ENCODE measurements at places on chromosomes 4 and X.

- no peak for DNase-seq
Observed at GRCh38 chr4:7055990-7056325, 11.9 kb downstream of the GRPEL1 start.

- DNase-seq = peak; percentile 75
Observed at GRCh38 chrX:129493643-129494042, 29.6 kb downstream of the SMARCA1 start.

GRCh38 chr4:176788248-176788647 lies 4.5 kb downstream of the VEGFC start:
- DNase-seq = peak; percentile 35

- no peak for DNase-seq
Observed at GRCh38 chr4:25485104-25485503, 108.0 kb downstream of the ANAPC4 start.

- DNase-seq = peak; percentile 86
Observed at GRCh38 chrX:134990801-134991481, at the start of gene SMIM10. Gene SMIM10, plus strand, starts transcription at chrX:134990991. Its CDS starts 105 bp downstream, at chrX:134991096.

DNA sequence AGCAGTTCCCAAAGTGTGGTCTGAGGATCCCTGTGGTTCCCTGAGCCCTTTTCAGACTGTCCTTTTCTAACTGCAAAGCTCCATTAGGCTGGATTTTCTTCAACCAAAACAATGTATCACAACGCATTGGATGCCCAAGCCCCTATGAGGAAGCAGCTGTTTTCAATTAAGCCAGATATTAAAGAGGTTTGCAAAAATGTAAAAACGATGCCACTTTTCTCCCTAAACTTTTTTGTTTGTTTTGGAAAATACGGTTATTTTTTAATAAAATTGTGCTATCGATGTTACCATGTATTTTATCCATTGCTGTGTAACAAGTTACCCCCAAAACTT lies 170.4 kb upstream of the BCOR start:
- peak; percentile 38 for DNase-seq

GRCh38 chr4:57734104-57734670 lies 624.0 kb upstream of the IGFBP7 start:
- DNase-seq = no peak

DNA sequence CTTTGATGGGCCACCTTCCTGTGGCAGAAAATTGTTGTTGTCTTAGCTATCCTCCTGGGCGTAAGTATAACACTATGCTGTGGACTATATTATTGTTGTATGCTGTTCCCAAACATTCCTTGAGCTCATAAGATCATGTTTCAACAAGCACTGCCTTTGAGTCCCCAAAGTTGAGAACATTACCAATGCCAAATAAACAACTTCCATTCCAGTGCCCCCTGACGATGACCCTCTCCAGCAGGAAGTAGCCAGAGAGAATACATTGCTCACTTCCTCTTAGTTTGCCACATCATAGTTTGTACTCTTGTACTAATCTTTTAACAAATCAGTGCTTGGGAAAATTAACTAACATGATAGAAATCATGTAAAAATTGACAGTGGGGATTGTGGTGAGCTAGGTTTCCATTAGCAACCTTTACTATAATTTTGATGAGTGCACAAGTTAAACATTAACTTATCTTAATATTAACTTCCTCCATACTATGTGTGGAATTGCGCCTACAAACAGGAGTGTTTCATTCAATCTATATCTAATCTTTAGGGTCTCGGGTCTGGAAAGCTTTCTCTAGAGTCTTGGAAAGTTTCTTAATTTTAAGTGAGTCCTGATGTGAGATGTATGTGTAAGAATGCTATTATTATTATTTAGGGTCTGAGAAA lies 20.3 kb upstream of the DHX15 start:
- DNase-seq = no peak

- no peak for DNase-seq
Observed at GRCh38 chrX:124393238-124393637, 46.9 kb downstream of the SH2D1A start.

DNA sequence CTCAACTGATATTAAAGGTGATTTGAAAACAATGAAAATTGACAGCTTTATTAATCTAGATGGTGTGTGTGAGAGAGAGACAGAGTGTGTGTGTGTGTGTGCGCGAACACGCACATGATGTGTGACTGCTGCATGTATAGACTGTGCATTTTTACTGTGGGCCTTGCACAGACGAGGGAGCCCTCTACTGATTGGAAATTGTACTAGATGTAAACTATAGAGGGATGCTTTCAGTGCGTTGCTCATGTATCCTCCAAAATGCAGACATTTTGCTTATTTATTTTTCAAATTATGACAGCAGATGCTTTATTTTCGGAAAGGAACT lies 168.4 kb upstream of the GK2 start:
- peak; percentile 13 for DNase-seq

DNA sequence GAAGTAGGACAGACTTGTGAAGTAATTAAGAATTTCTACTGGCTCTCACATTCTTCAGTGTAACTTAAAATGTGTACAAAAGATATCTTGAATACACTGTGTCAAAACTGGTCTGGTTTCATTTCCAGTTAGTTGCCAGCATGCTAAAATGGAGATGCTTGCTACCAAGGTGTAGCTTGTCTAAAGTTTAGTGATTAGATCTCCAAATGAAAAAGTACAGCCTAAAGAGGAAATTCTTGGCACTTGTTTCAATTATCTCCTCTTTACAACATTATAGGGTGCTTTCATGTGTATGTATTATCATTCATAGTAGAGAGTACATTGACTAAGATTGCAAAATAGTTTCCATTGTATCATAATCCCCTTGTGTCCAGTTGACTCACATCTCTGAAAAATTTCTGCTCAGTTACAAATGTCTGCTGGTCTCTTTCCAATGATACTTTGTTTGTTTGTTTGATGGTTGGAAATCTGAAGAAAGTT lies 97.3 kb upstream of the SPRY1 start:
- peak; percentile 58 for DNase-seq

GRCh38 chr4:153197301-153197700 lies 6.9 kb upstream of the TRIM2 start:
- no peak for DNase-seq

GRCh38 chr4:54742636-54743399 lies 85.1 kb downstream of the KIT start:
- no peak for DNase-seq

- peak; percentile 4 for DNase-seq
Observed at GRCh38 chrX:110055616-110056015, 52.7 kb downstream of the TMEM164 start.

DNA sequence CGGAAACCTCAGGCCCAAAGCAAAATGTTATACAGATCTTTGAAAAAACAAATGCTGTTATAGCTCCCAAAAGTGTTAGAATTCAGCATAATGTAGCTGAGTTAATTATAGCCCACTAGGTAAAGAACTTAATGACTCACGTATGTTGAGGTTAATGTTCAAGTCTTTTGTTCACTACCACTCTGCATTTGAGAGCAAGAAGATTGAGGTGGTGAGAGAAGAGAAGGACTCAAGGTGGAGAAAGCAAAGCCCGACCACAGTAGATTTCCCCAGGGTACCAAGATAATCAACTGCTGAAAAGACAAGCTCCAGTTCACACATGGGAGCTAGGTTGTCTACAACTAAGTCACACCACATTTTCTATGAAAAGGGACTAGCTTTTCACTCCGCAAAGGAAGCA lies 480.2 kb downstream of the DTHD1 start:
- no peak for DNase-seq

- peak; percentile 85 for DNase-seq
Observed at GRCh38 chr4:140238351-140239056, 84.5 kb upstream of the MAML3 start.

- DNase-seq = peak; percentile 86
Observed at GRCh38 chr4:2811830-2812611, 19.1 kb downstream of the SH3BP2 start.

DNA sequence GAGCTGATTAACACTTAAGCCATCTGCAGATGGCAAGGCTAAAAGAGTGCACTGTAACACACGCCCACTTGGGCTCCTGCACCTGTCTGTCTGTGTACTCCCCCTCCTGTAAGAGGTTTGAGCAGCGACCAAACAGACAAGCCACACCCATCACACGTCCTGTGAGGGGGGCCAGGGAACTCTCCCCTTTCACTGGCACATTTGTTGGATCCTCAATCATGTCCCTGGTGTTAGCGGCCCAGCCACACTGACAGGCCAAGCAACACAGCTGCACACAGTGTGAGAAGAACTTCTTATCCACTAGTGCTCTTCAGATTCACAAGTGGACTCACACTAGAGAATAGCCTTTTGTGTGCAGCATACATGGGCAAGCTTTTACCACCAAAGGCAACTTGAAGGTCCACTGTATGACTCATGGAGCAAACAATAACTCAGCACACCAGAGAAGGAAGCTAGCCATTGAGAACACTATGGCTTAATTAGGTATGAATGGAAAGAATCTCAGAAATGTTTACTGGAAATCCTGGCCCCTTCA lies 29.1 kb upstream of the UTP14A start:
- peak; percentile 76 for DNase-seq

- DNase-seq = peak; percentile 46
Observed at GRCh38 chr4:105956569-105956968, 61.3 kb downstream of the NPNT start.

DNA sequence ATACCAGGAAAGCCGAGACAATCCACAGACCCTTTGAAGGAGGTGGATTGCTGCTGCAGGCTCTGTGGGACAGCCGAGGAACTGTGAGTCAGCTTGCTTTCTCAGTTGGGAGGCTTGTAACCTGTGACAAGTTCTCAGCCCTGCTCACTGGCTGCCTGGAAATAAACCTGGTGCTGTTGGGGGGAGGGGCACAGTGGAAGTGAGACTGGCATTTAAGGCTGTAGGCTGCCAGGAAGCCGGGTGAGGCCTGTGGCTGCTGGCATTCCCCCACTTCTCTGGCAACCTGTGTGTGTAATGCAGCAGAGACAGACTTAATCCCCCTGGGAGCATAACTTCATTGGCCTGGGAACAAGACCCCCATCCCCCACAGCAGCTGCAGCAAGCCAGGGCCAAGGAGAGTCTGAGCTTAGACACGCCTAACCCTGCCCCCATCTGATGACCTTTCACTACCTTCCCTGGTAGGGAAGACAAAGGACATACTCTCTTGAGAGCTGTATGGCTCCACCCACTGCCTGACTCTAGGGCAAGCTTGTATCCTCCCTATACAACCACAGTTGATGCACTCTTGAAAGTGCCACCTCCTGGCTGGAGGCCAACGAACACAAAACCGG lies 64.1 kb downstream of the ALPK1 start:
- DNase-seq = peak; percentile 36

DNA sequence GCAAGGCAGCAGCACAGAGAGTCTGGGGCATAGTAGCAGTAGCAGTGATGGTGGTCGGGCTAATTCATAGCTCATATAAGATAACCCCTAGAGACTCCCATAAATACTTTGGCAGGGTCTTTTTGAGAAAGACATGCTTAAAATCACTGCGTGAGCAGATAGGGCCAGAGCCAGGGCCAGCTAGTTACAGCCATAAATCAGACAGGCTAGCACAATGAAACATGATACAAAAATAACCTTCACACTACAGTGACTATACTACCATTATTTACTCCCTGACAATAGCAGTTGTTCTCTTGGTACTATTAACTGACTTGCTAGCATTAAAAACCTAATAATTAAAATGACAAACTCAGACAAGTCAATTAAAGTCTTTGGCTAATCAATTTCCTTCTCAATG lies 295.9 kb downstream of the SMARCA1 start:
- DNase-seq = no peak

GRCh38 chr4:176123710-176124407 lies 58.2 kb downstream of the WDR17 start:
- DNase-seq = peak; percentile 47

- DNase-seq = no peak
Observed at GRCh38 chr4:151250706-151251105, 26.3 kb upstream of the PRSS48 start.

DNA sequence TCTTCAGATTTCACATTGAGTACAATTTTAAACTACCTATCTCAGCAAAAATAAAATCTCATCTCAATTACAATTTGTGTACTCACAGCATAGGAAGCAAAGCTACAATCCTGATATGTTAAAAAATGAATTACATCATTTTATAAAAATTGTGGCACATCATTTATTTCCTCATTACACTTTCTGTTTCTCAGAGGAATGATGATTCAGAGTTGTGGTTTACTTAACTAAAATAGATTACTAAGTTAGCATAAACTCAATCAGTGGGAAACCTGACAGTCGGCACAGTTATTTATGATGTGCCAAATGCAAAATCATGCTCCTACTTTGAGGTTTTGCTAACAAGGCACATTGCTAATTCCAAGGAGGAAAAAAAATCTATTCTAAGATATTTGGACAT lies 325.0 kb downstream of the FBXO8 start:
- DNase-seq = peak; percentile 29

GRCh38 chr4:52687696-52688095 lies 28.6 kb upstream of the USP46 start:
- no peak for DNase-seq

- peak; percentile 72 for DNase-seq
Observed at GRCh38 chrX:100743009-100743607, 11.2 kb upstream of the SYTL4 start.

GRCh38 chr4:40196272-40196671 lies 559 bp upstream of the RHOH start:
- no peak for DNase-seq

DNA sequence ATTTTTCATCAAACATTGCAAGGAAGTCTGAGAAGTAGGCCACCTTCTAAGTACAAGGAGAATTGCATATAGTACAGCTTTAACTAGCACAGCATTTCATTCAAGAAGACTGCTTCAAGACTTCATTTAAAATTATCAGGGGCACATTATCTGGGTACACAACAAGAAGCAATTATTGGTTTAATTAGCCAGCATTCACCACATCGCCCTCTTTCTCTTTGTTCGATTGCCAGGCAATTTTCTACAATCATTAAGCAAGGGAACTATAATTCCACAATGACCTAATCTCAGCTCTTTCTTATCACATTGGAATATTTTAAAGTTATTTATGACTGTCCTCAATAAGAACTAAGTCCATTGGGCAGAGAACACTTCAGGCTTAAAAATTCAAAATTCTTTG lies 1347.1 kb upstream of the PABPC4L start:
- DNase-seq = no peak

- no peak for DNase-seq
Observed at GRCh38 chr4:101280866-101281600, 66.3 kb downstream of the PPP3CA start.

DNA sequence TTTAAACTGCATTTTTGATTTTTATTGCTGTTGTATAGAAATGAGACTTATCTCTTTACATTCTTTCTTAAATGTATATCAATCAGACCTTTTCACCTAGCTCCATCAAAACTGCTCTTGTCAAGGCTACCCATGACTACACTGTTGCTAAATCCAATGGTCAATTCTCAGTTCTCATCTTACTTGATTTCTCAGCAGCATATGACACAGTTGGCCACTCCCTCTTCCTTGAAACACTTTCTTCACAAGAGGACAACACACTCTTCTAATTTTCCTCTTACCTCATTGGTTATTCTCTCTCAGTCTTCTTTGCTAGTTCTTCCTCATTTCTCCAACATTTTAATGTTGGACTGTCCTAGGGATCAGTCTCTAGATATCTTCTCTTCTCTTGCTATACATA lies 94.1 kb upstream of the CITED1 start:
- DNase-seq = no peak

GRCh38 chr4:136032391-136032790 lies 1499.9 kb downstream of the PCDH18 start:
- no peak for DNase-seq

- DNase-seq = no peak
Observed at GRCh38 chr4:70623323-70623722, 5.2 kb upstream of the ENAM start.

GRCh38 chr4:25972366-25972765 lies 58.3 kb downstream of the SMIM20 start:
- DNase-seq = no peak
